ENCODE measurements at places on chromosomes 4 and X. TPM values are rescaled to one million over a fixed set of nuclear protein-coding genes. Genes with fewer than 3 reads are reported as not detected.

DNA sequence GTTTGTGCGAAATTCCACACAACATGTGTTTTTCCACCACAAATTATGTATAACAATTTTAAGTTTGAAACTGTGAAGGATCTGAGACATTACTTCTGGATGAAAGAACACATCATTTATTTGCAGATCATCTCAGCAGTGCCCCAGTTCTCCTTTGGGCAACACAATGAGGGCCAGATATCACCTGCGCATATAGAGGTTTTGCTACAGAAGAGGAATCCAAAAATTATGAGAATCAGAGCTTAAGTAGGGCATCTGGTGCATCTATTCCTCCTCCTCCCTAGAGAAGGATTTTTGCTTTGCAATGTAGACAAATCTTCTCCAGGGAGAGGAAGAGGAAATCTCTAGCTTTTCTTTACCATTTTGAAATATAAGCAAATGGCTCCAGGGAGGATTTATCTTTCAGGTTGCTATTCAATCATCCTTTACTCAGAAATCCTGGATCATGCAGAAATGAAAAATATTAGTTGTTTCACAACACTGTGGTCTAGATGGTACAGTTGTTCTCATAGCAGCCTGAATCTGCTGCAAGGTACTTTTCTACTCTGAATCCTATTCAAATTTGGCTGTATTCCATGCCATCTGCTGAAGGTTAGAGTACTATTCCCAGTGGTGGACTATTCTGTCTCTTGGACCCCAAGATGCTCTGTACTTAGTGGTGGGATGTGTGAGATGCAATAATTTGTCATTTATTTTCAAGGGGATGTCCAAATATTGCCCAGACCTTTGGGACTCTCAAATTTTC lies 132.1 kb downstream of the SNCA start:
- no peak for DNase-seq

Gene FATE1
- 0.09 TPM for polyA plus RNA-seq

DNA sequence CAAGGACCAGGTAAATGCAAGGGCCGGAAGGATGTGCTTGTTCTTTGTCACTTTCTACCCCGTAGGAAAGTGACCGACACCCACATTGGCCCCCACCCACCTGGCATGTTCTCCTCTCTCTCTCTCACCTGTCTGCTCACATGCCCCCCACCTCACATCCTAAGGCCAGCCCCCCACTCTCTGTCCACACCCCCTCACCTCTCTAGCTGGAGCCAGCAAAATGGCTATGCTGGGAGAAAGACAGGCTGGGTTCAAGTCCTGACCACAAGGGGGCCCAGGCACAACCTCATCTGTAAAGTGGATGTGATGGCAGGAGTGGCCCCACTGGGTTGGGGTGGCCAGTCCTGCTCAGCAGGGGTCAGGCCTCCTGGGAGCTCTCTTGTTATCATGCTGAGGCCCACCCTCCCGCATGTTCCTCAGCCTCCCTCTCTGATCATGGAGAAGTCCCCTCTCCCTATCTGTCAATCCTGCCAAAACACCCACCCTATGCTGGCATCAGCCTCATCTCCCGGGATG lies 1.7 kb upstream of the PPP2R2C start:
- DNase-seq: no peak

- no peak for DNase-seq
Observed at GRCh38 chrX:69961365-69962072, 88.2 kb downstream of the AWAT2 start.

Gene BEX1
- 88.9 TPM for polyA plus RNA-seq

DNA sequence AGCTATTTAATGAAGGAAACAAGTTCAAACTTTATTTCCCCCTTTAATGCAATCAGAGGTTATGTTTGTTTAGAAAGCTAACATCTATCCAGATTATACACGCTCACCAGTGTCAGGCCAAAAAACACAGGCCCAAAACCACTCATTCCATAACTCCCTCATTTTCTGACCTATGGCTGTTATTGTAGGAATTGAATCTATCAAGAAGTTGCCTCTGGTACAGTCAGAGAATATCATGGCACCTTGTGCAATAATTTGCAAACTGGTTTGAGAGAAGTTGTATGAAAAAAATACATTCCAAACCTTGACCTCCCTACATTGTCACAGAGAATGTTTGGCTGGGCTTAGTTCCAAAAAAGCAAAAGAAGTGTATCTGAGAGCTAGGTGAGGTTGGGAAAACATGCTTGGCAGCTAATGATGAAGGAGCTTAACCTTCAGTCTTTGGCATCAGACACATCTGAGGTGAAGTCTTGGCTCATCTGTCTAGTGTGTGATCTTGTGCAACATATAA lies 591.0 kb downstream of the ANKRD50 start:
- no peak for DNase-seq

- DNase-seq: no peak
Observed at GRCh38 chrX:1152090-1152489, 60.4 kb downstream of the CRLF2 start.

GRCh38 chr4:185779517-185779916 lies 32.5 kb downstream of the SORBS2 start:
- DNase-seq: no peak

DNA sequence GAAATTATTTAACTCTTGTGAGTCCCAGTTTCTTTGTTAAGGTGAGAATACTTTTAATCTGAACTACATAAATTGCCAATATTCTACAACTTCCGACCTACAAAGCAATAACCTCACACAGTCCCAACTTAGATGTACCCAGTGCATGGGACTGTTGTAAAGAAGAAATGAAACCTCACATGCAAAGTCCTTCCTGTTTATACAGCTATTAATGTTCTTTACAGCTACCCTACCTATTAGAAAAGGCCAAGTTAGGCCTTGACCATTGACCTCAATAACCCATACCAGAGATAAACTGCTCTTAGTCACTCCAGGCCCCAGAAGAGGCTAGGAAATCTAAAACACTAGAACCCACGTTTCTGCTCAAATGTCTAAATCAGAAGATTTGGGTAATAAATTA lies 920.1 kb upstream of the TENM3 start:
- no peak for DNase-seq

- no peak for DNase-seq
Observed at GRCh38 chr4:24917076-24917856, 4.4 kb upstream of the CCDC149 start.

GRCh38 chrX:68660746-68661145 lies 13.3 kb downstream of the STARD8 start:
- DNase-seq: no peak
